ENCODE measurements at places on chromosomes 1 and 21. TPM values are rescaled to one million over a fixed set of nuclear protein-coding genes. Genes with fewer than 3 reads are reported as not detected.

The HHIPL2 gene
- 0.80 TPM for total RNA-seq

The CFAP74 gene
- total RNA-seq = 0.09 TPM

The TRIM58 gene
- 22.9 TPM for total RNA-seq

The GSTM1 gene
- 91.5 TPM for total RNA-seq

The LDLRAD1 gene
- not detected for total RNA-seq

The HSPA6 gene
- 13.4 TPM for total RNA-seq
